ENCODE measurements at places on chromosomes 1 and 21.

GRCh38 chr1:108955881-108956280 lies 7.4 kb downstream of the CLCC1 start:
- DNase-seq, result no peak

DNA sequence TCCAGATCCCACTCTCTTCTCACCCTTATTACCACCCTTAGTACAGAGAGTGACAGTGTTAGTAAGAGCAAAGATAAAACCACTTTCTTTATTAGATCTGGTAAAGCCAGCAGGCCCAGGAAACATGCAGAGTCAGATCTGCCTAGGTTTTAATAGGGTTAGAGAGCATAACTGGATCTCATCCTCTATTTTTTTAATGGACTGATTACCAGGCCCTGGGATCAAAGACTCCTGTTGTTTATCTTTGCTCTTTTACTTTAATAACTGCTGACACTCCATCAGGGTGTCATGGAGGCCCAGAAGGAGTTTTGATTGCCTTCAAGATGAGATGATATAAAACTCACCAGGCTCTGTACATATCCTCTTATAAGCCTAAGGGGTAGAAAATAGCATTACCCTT lies 45.3 kb upstream of the RGS5 start:
- DNase-seq, result no peak

DNA sequence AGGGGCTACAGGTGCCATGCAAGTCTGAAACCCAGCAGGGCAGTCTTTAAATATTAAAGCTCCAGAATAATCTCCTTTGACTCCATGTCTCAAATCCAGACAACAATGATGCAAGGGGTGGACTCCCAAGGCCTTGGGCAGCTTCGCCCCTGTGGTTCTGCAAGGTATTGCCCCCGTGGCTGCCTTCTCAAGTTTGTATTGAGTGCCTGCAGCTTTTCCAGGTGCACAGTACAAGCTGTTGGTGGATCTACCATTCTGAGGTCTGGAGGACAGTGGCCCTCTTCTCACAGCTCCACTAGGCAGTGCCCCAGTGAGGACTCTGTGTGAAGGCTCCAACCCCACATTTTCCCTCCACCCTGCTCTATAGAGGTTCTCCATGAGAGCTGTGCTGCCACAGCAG lies 3.7 kb upstream of the MROH9 start:
- DNase-seq, result no peak

DNA sequence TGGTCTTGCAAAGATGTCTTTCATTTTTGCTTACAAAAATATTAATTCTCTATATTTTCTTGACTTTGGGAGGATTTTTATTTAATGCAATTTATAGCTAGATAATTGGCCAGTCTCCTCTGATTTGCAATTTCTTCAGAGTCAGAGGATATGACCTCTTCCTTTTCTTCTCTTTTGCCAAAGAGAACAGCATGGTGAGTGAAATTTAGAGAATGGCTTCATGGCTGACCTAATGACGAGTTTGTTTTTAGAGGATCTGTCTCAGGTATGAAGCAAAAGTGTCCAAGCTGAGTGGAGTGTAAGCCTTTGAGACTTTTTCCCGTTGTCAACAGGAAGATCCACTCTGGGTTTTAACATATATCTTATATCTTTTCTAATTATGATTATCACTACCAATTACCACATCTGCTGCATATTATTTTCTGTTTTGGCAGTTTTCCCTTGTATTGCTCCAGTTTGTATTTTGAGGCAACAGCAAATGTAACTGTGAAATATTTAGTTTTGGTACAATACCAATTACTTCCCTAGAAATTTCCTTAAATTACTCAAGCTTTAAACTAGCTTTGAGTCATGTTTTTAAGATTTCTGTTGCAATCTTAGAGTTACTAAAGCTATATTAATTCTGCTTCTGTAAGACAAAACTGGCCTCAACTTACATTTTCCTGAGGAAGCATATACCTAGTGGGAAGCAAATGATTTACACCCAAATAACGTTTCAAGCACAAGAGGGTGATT lies 332.8 kb upstream of the ZRANB2 start:
- DNase-seq, result no peak

DNA sequence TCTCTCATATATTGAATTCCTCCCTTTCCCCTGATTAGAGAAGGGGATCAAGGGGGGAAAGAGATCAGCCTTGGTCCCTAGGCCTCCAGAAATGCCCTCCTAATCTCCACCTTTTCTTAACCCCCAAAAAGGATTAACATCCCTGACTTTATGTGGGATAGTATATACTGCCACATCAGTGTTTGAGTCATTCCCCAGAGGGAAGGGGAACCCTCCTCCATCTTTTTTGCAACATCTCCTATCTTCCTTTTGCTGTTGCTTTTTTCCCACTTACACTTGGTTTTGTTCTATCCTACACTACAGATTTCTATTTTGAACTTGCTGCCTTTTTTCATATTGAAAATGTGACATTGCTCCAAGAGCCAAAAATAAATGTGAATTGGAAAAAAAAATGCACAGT lies 65.4 kb upstream of the PODN start:
- no peak for DNase-seq

DNA sequence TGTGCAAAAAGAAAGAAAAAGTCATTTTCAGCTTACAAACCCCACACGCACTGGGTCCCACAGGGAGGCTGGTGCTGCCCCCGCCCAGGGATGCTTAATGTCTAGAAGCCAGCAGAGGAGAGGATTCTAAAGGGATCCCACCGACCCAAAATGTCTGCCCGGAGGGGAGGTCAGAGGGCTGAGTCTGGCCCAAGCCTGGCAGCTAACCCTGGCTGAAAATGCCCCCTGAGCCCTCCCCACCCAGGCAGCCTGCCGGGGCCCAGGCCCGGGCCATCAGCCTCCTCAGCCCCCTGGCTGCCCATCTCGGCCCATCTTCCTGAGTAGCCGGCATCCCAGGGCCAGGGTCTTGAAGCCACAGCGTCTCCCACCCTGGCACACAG lies 33.5 kb downstream of the ACOT7 start:
- no peak for DNase-seq

- DNase-seq, result no peak
These were observed 1039.4 kb upstream of the B3GALT2 start for GRCh38 chr1:194225821-194226220.

- peak; percentile 20 for DNase-seq
These were observed 29.1 kb downstream of the STPG1 start for GRCh38 chr1:24384251-24385090.

DNA sequence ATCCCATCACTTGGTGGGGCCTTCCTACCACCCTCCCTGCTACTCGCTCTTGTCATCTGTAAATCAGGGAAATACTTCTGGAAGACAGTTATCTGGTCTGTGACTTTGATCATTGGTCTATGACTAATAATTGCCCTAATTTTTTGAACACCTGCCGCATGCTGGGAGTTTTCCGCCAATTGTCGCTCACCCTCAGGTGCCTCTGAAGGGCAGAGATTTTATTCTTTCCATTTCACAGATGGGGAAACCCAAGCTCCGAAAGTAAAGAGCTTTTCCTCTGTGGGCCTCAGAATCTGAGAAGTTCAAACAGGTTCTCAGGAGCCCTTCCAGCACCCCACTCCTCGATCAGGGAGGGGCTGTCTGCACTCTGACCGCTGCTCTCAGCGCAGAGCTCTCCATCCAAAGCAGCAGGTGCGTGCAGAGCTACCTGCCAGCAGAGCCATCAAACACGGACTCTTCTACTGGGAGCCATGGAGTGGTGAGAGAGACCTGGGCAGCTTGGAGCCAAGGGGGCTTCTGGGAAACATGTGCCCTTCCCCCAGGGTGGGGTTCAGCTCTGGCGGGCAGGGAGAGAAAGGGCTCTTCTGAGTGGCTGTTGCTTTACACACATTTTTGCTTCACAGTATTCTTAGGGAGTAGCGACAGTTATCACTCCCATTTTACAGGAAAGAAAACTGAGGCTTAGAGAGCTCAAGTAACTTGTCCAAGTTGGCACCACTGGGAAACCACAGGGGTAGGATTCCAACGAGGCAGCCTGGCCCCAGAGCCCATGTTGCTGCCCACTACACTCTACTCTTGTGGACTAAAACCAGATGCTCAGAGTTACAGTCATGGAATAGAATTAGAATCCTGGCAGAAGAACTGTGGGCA lies 5.8 kb upstream of the RUNX3 start:
- no peak for DNase-seq

GRCh38 chr1:16085522-16085921 lies 12.1 kb upstream of the FAM131C start:
- no peak for DNase-seq

DNA sequence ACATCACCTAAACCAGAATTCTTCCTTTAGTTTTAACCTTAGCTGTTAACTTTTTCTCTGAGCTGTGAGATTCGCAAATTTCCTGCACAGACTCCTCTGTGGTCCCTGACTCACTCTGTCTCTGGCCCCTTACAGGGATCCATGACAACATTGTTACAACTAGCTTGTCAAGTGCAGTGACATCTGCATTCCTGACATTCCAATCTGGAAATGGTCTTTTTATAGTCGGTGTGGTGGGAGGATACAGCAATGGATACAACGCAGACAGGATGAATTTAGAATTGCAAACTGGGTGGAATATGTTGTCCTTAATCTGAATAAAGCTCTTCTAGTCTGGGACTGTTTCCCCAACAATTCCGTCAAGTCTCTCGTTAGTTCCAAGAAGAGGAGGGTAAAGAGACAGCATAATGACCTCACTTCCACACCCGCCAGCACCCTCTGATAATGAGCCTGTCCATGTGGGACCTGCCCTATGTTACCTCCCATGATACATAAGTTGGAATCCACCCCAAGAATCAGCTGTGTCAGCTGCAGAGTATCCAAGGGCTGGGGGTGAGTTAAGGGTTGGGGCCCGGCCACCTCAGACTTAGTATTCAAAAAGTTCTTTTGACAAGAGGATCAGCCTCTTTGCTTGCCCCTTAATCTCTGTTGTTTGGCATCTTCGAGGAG lies 49.4 kb downstream of the ILDR2 start:
- DNase-seq, result no peak

DNA sequence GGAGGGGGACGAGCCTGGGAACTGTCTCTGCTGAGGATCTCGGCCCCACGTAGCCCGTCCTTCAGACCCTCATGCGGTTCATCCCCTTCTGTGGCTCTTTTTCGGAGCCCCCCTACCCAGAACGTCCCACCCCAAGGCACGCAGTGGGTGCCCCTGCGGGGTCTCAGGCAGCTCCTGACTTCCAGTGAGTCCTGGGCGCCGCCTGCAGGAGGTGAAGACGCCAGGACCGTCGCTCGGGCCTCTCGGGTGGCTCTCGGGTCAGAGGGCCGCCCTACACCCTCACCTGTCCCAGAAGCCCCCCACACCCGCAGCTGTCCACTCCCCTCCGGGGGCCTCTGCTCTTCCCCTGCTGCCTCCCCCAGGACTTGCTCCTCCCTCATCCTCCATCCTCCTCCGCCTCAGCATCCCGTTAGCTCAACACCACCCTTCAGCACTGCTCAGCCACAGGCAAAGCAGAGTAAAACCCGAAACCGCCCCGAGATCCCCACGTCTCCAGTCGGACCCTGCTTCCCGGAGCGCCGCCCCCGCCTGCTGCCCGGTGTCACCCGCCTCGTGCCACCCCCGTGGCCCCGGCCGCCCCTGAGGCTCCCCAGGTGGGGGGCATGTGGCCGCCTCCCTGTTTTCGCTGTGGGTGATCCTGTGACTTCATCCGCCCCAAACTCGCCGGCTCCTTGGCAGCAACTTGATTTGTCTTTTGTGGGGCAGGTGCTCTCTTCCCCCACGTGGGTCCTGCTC lies 13.3 kb upstream of the POFUT2 start:
- no peak for DNase-seq

DNA sequence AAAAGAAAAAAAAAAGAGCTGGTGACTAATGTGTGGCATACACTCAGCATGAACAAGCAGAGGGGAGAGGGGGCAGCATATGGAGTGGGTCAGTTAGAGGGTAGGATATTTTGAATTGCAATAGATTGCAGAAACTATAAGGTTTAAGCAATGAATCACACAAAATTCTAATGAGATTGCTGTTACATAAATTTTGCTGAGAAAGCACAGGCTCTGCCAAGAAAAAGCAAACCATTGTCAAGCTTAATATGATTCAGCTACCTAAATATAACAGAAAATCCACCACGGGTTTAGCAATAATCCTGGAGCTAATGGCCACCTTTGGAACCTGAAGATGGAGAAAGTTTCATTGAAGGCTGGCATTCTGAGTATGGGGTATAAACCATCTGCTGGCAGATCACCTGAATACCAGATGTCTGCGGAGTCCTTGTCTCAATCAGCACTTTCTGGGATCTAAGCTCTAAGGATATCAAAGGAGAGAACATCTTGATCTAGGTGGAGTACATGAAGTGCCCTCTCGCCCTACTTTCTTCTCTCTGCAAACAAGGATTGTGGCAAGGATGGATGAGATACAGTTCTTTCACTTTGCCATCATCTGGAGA lies 30.3 kb upstream of the ANGPTL7 start:
- no peak for DNase-seq

GRCh38 chr1:54324251-54325140 lies 81.7 kb downstream of the SSBP3 start:
- DNase-seq, result no peak

- no peak for DNase-seq
These were observed at the start of gene MCOLN3 for GRCh38 chr1:85048296-85049064. Gene MCOLN3, minus strand, starts transcription at chr1:85048500. Its CDS starts 3,140 bp downstream, at chr1:85045360.

Data from pulmonary artery endothelial cell (primary cell).